ENCODE measurements at places on chromosomes 7 and 10. TPM values are rescaled to one million over a fixed set of nuclear protein-coding genes. Genes with fewer than 3 reads are reported as not detected.

Gene OR2A5
- not detected for total RNA-seq

Gene PDK4
- 507 TPM for total RNA-seq

Gene RAB19
- total RNA-seq = 4.2 TPM

Gene TRPV5
- 1.3 TPM for total RNA-seq

Gene RBM33
- total RNA-seq = 34.9 TPM

Gene CCDC172
- total RNA-seq = not detected

Gene NME8
- total RNA-seq = not detected

Gene CDHR3
- 6.4 TPM for total RNA-seq

Gene ZNF679
- total RNA-seq = not detected

Gene ZNF467
- 5.0 TPM for total RNA-seq

Gene NODAL
- total RNA-seq = not detected

Gene DKK1
- total RNA-seq = 3.3 TPM

Gene SOSTDC1
- total RNA-seq = 2.6 TPM

Gene BTBD16
- not detected for total RNA-seq

Gene FAM131B
- 0.73 TPM for total RNA-seq

Gene PLXDC2
- total RNA-seq = 63.9 TPM

Gene SMKR1
- total RNA-seq = not detected

Gene AOAH
- 4.6 TPM for total RNA-seq

Gene AGMO
- 4.3 TPM for total RNA-seq

Gene ELFN1
- 1.3 TPM for total RNA-seq

Gene ZNF282
- total RNA-seq = 19.2 TPM

Gene ZNF33A
- 73.6 TPM for total RNA-seq

Gene CLDN4
- 143 TPM for total RNA-seq
